Endodermal cell (in vitro differentiated cells): ENCODE measurements at places on chromosomes 7 and 10. TPM values are rescaled to one million over a fixed set of nuclear protein-coding genes. Genes with fewer than 3 reads are reported as not detected.

DNA sequence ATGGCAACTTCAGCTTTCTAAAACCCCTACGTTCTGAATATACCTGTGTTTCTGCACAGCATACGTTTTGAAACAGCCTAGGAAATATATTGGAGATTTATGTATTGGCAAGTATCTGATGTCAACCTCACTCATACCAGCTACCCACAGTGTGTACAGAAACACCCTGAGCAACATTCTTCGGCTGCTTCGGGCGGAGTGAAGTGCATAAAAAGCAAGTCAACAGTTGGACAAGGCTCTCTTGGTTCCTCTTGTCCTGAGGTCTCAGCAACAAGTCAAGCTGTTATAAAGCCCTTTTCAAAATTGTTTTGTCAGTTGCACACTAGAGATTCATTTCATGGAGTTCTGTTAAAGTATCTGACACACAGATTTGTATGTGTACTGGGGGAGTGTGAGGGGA is 40.0 kb upstream of the PAPSS2 start:
- H3K36me3 ChIP-seq, result no peaks in the 10 kb centered on the region
- peaks cover 3% of the 10 kb centered on the region for H3K4me1 ChIP-seq
- H3K4me3 ChIP-seq, result no peak overlapping the region
- H3K27me3 ChIP-seq, result no peaks in the 10 kb centered on the region
- DNase-seq, result no peak

- H3K4me3 ChIP-seq, result no peak overlapping the region
- no peak for DNase-seq
- H3K27ac ChIP-seq, result no peak overlapping the region
- no peaks in the 10 kb centered on the region for H3K27me3 ChIP-seq
- no peaks in the 10 kb centered on the region for H3K4me1 ChIP-seq
Measured at GRCh38 chr10:70119623-70120022, 13.0 kb downstream of the AIFM2 start.

- no peak overlapping the region for H3K27ac ChIP-seq
- DNase-seq, result no peak
- H3K27me3 ChIP-seq, result no peaks in the 10 kb centered on the region
Measured at GRCh38 chr7:24728503-24729364, 28.5 kb downstream of the GSDME start.

DNA sequence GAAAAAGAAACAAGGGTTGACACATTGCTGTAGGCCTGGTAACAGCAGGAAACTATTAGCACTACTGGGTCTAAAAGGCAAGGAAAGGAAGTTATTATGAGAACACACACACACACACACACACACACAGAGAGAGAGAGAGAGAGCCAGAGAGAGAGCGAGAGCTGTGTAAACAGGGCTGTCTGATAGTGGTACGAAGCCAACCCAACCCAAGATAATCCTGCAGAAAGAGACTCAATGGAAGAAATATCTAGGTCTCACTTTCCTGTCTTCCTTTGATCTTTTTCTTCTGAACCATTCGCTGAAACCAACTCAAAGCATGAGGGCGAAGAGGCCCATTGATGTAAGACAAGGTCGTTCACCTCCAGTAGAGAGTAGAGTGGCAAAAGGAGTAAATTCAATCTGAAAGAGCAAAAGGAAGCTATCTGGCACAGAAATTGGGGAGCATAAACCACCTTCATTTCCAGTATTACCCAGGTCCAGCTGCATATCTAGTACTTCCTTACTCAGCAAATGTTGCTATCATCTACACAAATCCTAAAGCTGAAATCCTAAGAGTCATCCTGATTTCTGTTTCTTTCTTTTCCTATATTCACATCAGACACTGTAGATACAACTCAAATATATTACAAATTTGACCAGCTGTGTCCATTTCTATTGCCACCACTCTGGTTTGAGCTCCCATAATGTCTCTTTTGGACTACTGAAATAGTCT is 110.2 kb downstream of the TMEM26 start:
- H3K4me1 ChIP-seq, result no peaks in the 10 kb centered on the region
- H3K27me3 ChIP-seq, result no peaks in the 10 kb centered on the region
- H3K27ac ChIP-seq, result no peak overlapping the region
- H3K4me3 ChIP-seq, result no peak overlapping the region
- no peaks in the 10 kb centered on the region for H3K36me3 ChIP-seq

MALRD1 gene
- 1.1 to 2.6 TPM (median 1.5 TPM) in 3 replicates for total RNA-seq

CEP55 gene
- total RNA-seq, result 28.4 to 76.4 TPM (median 66.8 TPM) in 3 replicates
